NCI-H510A treated with DMSO at 0.1 percent for 48 hours (cell line): ENCODE measurements at places on chromosomes 1 and 21.

DNA sequence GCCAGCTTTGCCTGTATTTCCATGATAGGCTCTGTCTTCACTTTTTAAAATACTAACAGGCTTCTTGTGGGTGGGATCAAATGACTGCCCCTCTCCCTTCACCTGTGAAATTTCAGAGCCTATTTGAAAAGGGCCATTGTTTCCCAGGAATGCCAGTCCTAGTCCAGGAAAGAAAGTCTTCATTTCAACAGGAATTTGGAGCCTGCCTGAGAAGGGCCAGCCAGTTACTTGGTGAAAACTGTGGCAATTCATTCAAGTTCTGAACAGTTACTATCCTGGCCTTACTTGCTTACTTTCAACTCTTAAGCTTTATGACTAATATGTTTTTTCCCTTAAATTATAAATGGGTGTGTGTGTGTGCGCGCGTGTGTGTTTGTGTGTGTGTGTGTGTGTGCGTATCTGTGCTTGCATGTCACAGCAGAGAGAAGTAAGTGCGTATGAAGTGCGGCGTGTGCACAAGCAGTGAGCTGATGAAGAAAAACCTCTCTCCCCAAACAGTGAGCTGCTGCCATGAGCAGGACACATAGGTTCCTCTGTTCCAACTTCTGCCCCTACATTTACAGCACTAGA, 67.5 kb upstream of the RNPC3 start:
- no peak for DNase-seq

DNA sequence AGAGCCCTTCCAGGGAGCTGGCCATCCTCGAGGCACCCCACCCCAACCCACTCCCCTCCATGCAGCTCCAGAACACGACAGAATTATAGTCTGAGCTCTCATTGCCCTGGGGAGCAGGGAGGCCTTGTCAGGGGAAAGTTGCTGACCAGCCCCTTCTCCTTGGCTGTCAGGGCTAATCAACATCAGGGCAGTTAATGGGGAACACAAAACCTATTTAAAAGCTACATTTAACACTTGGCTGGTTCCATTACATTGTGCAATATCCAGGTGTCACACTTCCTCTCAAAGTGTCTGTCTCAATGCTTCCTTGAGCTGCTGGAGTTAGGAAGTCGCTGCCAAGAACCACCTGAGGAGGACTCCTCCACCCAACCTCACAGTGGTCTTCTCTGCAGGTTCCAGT, 111.8 kb upstream of the GRIK3 start:
- DNase-seq, result no peak

- DNase-seq, result no peak
Observed at GRCh38 chr1:186627019-186627418, 53.2 kb downstream of the PTGS2 start.

- peak; percentile 51 for DNase-seq
Observed at GRCh38 chr1:27643600-27644368, 8.8 kb upstream of the FGR start.
